HCEC 1CT (cell line): ENCODE measurements at places on chromosomes 12 and 14.

GRCh38 chr12:67647181-67647798 lies 1.3 kb upstream of the DYRK2 start:
- no peak for DNase-seq

DNA sequence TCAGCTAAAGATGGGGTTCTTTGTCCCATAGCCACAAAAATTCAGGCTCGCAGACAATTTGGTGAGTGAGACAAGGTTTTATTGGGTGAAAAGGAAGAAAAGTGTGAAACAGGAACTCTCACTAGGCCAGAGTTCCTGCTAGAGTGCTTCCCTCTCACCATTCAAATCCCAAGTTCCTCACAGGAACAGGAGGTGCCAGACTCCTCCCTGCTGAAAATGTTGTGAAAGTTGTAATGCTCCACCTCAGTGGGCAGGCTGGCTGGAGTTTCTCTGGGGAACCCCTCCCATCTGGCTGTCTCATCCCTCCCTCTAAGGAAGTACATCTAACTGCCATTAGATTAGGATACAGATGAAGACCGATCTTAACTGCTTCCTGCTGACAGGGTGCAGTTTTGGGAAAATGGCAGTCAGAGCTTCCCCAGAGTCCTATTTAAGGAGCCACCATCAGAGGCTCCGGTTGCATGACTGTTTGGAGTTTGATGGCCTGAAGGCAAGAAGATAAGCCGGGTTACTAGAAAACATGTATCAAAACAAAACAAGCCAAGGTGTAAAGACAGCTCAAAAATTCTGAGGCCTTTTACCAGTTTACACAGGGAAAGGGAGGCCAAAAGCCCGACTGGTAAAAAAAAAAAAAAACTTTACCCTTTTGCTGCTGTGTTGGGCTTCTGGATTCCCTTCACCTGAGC lies 127.6 kb downstream of the FSCB start:
- no peak for DNase-seq

- DNase-seq: no peak
These were observed 10.6 kb upstream of the DNAL1 start for GRCh38 chr14:73634011-73634833.

GRCh38 chr12:51801027-51801426 lies 47.5 kb downstream of the FIGNL2 start:
- no peak for DNase-seq

DNA sequence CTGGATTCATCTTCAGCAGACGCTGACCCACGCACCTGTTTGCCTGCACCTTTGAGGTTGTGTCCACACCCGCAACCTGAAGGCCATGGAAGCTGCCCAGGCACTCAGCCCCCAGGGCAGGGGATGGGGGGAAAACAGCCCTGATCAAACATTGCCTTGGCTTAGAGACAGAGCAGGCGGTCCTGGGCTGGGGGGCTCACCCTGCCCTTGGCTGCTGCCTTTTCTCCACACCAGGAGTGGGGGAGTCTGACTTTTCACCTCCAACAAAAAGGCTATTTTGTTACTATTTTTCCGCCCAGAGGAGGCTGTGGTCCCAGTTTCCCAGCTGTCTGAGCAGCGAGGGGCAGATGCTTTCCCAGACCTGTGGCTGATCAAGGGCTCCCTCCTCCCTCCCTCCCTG lies 24.2 kb downstream of the BCL11B start:
- DNase-seq: no peak

- peak; percentile 43 for DNase-seq
These were observed 3.3 kb downstream of the LRIG3 start for GRCh38 chr12:58916921-58917511.

- DNase-seq: peak; percentile 41
These were observed 231.0 kb upstream of the ATP2B1 start for GRCh38 chr12:89939522-89940215.

DNA sequence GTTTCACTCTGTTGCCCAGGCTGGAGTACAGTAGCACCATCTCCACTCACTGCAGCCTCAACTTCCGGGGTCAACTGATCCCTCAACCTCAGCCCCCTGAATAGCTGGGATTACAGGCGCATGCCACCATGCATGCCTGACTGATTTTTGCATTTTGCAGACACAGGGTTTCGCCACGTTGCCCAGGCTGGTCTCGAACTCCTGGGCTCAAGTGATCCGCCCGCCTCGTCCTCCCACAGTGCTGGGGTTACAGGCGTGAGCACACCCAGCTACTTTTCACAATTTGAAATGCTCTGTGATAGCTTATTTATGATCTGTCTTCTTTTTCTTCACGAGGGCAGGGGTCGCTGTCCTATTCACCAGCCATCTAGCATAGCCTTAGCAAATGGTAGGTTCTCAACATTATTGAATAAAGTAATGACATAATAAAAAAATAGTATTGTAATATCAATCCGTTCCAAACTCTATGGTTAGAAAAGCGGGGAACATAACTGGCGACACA lies 477 bp upstream of the DDX47 start:
- no peak for DNase-seq

- DNase-seq: no peak
These were observed 13.7 kb downstream of the ETV6 start for GRCh38 chr12:11663130-11663529.

- DNase-seq: no peak
These were observed 63.6 kb downstream of the SLC4A8 start for GRCh38 chr12:51488281-51488680.

DNA sequence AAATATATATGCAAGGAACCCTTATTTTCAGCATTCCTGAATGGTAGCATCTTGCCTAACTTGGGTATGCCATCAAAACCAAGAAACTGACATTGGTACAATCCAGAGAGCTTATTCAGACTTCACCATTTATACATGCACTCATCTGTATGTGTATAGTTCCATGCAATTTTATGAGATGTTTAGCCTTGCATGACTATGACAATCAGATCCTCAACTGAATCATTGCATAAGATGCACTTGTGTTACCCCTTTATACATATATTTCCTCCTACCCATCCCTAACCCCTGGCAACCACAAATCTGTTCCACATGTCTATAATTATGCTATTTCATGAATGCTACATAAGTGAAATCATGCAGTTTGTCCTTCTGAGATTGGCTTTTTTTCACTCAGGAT lies 37.0 kb upstream of the PPFIBP1 start:
- no peak for DNase-seq

DNA sequence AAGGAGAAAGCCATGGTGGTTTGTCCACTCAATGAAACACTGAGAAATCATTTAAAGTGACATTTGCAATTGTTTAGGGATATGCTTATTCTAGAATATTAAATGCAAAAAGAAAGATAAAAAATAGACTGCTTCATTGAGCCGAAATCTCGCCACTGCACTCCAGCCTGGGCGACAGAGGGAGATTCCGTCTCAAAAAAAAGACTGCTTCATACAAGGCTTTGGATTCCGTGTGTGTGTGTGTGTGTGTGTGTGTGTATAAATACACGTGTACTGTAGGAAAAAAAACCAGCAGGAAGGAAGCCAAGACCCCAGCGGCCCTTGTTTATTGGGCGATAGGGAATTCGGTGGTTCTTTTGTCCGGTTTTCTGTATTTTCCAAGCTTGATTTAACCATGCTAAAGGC lies 3.2 kb upstream of the ZNF839 start:
- peak; percentile 57 for DNase-seq

- DNase-seq: no peak
These were observed 59.3 kb upstream of the VASH1 start for GRCh38 chr14:76701981-76702380.

GRCh38 chr14:98953551-98954348 lies 318.2 kb downstream of the BCL11B start:
- no peak for DNase-seq

DNA sequence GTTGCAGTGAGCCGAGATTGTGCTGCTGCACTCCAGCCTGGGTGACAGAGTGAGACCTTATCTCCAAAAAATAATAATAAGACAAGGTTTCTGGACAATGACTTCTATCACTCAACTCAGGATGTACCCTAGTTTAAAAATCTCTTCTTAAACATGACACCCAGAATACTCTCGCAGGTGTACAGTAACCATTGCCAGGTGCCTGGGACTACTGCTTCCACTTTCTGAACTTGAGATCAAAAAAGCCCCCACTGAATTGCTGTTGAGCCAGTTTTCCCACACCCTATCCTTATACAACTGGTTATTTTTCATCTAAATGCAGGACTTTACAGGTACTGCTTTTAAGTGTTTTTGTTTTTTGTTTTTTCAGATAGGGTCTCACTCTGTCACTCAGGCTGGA lies 36.3 kb downstream of the BORCS5 start:
- DNase-seq: no peak

GRCh38 chr12:69101505-69101904 lies 137.9 kb upstream of the CPSF6 start:
- DNase-seq: no peak

- no peak for DNase-seq
These were observed 108.9 kb downstream of the ADCK1 start for GRCh38 chr14:77908847-77909246.

DNA sequence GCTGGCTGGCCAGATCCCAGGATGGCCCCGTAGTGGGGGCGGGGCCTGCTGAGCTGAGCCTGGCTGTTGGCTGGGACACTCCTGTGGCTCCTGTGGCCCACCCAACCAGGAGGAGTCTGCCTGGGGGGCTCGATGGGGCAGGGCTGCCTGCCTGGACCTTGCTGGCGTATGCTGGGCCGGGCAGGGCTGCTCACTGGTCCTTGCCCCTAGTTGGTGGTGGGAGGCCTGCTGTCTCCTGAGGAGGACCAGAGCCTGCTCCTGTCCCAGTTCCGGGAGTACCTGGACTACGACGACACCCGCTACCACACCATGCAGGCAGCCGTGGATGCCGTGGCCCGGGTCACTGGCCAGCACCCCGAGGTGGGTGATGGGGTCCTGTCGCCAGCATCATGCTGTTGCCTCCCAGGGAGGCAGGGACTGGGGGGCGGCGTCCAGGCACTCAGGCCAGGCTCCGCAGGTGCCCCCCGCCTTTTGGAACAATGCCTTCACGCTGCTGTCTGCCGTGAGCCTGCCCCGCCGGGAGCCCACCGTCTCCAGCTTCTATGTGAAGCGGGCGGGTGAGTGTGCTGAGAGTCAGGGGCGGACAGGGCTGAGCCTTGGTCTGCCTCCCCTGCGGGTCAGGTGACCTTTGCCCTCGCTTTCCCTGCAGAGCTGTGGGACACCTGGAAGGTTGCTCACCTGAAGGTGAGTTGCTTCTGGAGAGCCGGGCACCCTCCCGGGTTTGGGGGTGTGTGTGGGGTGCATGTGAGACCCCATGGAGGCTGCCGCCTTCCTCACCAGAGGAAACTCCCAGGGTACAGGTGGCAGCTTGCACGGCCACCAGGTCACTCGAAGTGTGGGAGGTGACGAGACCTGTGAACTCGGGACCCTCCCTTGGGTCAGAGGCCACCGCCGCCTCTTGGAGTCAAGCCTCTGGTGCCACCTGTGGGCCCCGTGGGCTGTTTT lies 3.4 kb downstream of the NOC4L start:
- DNase-seq: no peak

GRCh38 chr12:106109168-106109910 lies 29.4 kb downstream of the NUAK1 start:
- peak; percentile 13 for DNase-seq

GRCh38 chr14:71094722-71095121 lies 187.5 kb downstream of the PCNX1 start:
- no peak for DNase-seq

DNA sequence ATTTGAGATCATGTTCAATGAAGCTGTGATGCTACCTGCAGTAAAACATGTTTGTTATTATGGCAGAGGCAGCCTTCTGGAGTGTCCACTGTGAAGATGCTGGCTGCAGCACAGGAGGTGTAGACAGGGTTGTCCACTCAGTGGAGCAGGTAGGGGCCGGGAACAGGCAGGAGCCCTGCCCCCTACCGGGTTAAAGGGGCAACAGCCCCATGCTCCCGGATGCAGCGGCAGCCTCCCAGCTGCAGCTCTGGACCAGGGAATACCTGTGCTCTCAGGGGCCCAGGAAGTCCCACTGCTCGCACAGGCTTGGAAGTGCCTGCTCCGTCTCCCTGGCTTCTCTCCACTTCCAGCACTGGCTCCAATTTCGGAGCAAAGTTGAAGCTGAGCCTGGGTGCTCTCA lies 401.6 kb downstream of the FOXG1 start:
- DNase-seq: no peak

DNA sequence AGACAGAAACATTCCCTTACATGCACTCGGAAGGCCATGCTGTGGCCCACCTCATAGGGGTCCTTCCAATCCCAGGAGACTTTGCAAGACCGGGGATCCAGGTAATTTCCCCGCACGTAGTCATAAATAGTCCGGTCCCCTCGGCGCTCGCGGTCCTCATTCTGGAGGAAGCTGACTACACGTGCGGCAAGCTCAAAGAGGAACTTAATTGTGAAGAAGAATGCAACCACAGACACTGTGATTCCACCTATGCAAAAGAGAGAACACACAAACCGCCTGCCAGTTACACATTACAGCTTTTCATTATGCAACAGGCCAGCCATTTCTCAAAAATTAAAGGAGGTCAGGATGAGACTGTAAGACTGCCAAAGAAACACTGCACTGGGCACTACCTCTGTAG lies 28.4 kb downstream of the AREL1 start:
- DNase-seq: no peak

- DNase-seq: peak; percentile 48
These were observed 125.7 kb downstream of the CRADD start for GRCh38 chr12:93802698-93803423.

- DNase-seq: no peak
These were observed 241.5 kb downstream of the SNAPC1 start for GRCh38 chr14:62003701-62004100.

GRCh38 chr12:121828826-121829225 lies 25.0 kb downstream of the SETD1B start:
- DNase-seq: no peak

GRCh38 chr12:105036937-105037649 lies 47.2 kb downstream of the ALDH1L2 start:
- no peak for DNase-seq

DNA sequence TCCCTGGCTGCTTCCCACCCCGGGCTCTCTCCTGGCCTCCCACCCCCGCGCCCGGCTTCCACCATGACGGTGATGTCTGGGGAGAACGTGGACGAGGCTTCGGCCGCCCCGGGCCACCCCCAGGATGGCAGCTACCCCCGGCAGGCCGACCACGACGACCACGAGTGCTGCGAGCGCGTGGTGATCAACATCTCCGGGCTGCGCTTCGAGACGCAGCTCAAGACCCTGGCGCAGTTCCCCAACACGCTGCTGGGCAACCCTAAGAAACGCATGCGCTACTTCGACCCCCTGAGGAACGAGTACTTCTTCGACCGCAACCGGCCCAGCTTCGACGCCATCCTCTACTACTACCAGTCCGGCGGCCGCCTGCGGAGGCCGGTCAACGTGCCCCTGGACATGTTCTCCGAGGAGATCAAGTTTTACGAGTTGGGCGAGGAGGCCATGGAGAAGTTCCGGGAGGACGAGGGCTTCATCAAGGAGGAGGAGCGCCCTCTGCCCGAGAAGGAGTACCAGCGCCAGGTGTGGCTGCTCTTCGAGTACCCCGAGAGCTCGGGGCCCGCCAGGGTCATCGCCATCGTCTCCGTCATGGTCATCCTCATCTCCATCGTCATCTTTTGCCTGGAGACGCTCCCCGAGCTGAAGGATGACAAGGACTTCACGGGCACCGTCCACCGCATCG lies 1.8 kb downstream of the KCNA1 start:
- DNase-seq: no peak

GRCh38 chr14:33777681-33778080 lies 173.2 kb downstream of the EGLN3 start:
- DNase-seq: no peak
